H1 (cell line): ENCODE measurements at places on chromosomes 11 and 22.

DNA sequence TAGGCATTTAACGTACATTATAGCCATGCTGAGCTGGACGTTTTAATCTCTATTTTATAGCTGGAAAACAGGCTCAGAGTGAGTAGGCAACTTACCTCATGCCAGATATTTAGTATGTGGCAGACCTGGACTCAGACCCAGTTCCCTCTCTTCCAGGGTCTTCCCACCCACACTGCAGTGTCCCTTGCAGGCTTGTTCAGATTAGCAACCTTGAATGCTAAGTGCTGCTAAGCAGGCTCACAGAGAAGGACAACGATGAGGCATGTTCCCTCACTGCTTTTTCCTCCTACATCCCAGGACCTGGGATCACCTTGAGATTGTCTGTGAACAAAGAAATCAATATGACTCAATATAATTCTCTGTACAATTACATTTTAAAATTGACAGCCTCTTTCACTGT, 65.6 kb downstream of the NCAM1 start:
- no peak overlapping the region for H3K27ac ChIP-seq
- no peaks in the 10 kb centered on the region for H3K36me3 ChIP-seq
- no peak for DNase-seq
- no peak overlapping the region for H3K4me3 ChIP-seq
- H3K4me1 ChIP-seq = no peaks in the 10 kb centered on the region

- peaks cover 12% of the 10 kb centered on the region; the same call in 1 of the 2 replicates for H3K36me3 ChIP-seq
- H3K4me3 ChIP-seq = no peak overlapping the region
- no peak overlapping the region for H3K27ac ChIP-seq
Observed at GRCh38 chr22:29313576-29314466, 1.7 kb downstream of the RASL10A start.

DNA sequence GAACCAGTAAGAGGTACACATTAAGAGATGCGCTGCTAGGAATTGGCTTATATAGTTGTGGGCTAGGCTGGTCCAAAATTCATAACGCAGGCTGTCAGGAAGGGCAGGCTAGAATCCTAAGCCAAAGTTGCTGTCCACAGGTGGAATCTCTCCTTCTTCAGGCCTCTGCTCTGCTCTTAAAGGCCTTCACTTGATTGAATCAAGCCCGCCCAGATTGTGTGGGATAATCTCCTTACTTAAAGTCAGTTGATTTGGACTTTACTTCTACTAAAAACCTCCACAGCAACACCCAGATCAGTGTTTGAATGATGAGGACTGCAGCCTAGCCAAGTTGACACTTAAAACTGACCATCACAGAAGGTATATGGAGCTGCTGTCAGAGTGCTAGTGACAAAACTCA, 68.8 kb downstream of the LRRC32 start:
- DNase-seq = no peak
- H3K27ac ChIP-seq = no peak overlapping the region
- no peaks in the 10 kb centered on the region for H3K27me3 ChIP-seq
- H3K4me1 ChIP-seq = no peaks in the 10 kb centered on the region

GRCh38 chr11:66011239-66011784, 496 bp upstream of the CST6 start:
- no peak for DNase-seq
- peak overlapping the region; percentile 54 for H3K4me3 ChIP-seq
- no peak overlapping the region for H3K27ac ChIP-seq

DNA sequence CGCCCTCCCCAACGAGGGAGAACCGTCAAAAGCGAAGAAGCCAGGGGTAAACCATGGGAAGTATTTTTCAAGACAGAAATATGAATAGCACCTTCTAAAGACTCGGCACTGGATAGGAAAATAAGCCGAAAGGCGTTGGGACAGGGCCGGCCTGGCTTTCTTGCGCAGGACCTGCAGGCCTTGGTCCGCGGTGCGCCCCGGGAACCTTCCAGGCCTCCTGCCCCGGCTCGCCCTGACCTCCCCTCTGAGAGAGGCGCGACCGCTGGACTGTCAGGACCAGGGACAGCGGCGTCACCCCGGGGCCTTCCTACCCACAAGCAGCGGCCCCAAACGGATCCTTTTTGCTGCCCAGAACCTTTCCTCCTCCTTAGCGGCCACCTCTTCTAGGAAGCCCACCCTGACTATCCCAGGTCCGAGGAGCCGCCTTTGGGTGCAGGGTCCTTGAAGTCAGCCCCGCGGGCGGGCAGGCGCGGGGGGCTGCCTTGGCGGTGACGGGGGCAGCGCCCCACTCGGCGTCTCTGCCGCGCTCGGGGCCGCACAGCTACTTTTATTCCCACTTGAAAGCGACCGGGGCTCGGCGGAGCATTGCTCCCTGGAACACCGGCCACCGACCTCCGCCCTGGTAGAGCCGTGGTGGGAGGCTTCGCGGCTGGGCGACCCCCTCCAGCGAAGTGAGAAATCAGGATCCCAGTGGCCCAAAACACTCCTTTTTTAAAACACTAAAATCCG, 650 bp upstream of the MAPK11 start:
- no peak overlapping the region; the same call in 1 of the 2 replicates for H3K4me3 ChIP-seq
- peaks cover 10% of the 10 kb centered on the region; the same call in 1 of the 2 replicates for H3K36me3 ChIP-seq
- no peak for DNase-seq
- H3K27ac ChIP-seq = no peak overlapping the region
- H3K4me1 ChIP-seq = peaks cover 11% of the 10 kb centered on the region
- peaks cover 24% of the 10 kb centered on the region for H3K27me3 ChIP-seq

GRCh38 chr11:20388096-20389055, 860 bp downstream of the PRMT3 start:
- H3K4me3 ChIP-seq = peak overlapping the region; percentile 98
- no peak for DNase-seq
- H3K4me1 ChIP-seq = peaks cover 3% of the 10 kb centered on the region; the same call in 1 of the 2 replicates
- H3K27me3 ChIP-seq = no peaks in the 10 kb centered on the region

DNA sequence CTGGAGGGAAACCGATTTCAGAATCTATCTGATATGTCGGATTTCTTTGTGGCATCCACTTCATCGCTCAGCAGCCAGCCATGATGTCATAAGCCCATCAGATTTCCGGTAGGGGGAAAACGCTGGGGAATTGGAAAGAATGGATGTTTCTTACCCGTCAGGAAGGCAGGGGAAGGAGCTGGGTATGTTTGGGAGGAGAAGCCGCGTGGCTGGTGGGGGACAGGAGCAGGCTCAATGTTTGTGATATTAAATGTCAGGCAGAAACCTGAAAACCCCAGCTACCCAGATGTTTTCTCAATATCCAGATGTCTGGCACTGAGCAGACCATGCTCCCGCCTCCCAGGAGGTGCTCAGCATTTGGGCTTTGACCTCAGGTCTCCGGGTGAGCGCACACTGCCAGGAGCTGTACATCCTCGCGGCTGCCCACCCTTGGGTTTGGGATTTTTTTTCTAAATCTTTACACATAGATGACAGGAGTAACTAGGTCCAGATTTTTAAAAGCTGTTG, 67.5 kb downstream of the NFAM1 start:
- no peaks in the 10 kb centered on the region for H3K27me3 ChIP-seq
- peaks cover 21% of the 10 kb centered on the region for H3K4me1 ChIP-seq
- DNase-seq = no peak
- H3K27ac ChIP-seq = peak overlapping the region; percentile 43; the same call in 1 of the 2 replicates
- H3K36me3 ChIP-seq = 0 out of 2 replicates have a peak, but pooled peaks cover 4% of the 10 kb centered on the region
- peak overlapping the region; percentile 78 for H3K4me3 ChIP-seq
